ENCODE measurements at places on chromosomes 1 and 21. TPM values are rescaled to one million over a fixed set of nuclear protein-coding genes. Genes with fewer than 3 reads are reported as not detected.

The B4GALT2 gene
- total RNA-seq = 42.9 TPM

The GBP3 gene
- total RNA-seq = 2.7 TPM

The OR2M3 gene
- total RNA-seq = not detected

The LHX8 gene
- total RNA-seq = not detected

The TTLL10 gene
- total RNA-seq = 0.18 TPM

The IL6R gene
- total RNA-seq = not detected

The MAP3K21 gene
- 2.2 TPM for total RNA-seq

The ANGPTL7 gene
- total RNA-seq = not detected

The TP73 gene
- total RNA-seq = 0.52 TPM

The ITLN2 gene
- total RNA-seq = not detected

The TRIM67 gene
- total RNA-seq = not detected

The NUDT17 gene
- 2.9 TPM for total RNA-seq

The NR1I3 gene
- not detected for total RNA-seq

The RPF1 gene
- 60.9 TPM for total RNA-seq

The AGO4 gene
- 9.8 TPM for total RNA-seq

The SPRR2A gene
- total RNA-seq = not detected

The CLDN17 gene
- total RNA-seq = not detected

The TRIM45 gene
- not detected for total RNA-seq

The OR2T33 gene
- total RNA-seq = not detected

The OR10Z1 gene
- not detected for total RNA-seq

Measured in Karpas-422 (cell line).